ENCODE measurements at places on chromosomes 5 and 9.

DNA sequence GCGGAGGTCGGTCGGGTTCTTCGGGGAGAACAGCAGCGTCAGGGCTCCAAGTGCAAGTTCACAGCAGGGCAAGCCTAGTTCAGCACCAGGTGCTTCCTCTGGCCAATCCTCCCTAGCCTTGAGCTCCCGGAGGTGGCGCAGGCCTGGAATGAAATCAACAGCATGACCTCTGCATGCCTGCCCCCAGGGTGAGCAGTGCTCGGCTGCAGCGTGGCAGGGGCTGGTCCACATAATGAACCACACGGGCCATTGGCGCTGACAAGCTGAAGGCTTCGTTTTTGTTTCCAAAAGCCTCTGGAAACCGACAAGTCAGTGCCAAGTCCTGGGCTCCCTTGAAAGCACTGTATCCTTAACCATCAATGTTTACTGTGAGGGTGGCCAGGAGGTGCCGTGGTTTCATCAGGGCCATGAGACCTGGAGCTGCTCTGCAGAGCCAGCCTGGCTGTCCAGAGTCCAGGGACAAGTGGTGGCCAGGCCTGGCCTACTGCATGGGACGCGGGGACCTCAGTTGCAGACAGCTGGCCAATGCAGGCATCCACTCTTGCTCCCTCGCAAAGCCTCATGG, 2.1 kb upstream of the INPP5E start:
- DNase-seq, result no peak

DNA sequence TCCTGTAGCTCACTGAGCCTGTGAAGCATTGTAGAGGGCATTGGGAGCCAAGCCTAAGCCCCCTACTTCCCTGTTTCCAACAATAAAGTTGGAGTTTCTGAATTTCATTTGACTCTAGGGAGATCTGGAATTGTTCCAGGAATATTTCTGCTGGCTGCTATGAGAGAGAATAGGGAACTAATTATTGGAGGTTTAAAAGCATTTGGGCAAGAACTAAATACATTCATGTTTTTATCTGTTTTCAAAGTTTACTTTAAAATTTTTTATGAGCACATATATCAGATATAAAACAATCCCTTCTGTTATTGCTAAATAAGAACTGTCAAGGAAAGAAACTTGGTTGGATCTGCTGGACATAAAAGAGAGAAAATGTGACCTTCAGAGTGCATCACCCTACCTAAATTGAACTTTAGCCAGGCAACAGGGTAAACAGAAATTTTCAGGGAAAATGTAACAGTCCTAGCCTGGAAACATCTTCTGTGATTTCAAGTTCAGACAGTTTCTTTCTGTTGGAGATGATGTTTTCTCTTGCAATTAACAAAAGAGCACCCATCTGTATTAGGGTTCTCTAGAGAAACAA, 19.3 kb upstream of the LECT2 start:
- no peak for DNase-seq

DNA sequence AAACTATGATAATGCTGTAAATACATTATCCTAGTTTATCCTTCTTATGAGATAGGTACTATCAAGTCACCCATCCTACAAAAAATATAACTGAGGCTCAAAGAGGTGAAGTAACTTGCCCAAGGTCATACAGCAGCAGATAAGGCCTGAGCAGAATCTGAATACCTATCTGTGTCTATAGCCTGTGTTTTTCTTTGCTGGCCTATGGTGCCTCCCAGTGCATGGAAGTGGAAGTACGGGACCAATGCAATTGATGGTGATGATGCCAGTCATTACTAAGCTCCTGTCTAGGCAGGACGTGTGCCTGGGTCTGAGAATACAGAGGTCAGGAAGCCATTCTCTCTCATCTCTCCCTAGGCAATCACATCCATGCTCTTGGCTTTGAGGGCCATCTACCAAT, 67.8 kb downstream of the FAT2 start:
- DNase-seq, result no peak

DNA sequence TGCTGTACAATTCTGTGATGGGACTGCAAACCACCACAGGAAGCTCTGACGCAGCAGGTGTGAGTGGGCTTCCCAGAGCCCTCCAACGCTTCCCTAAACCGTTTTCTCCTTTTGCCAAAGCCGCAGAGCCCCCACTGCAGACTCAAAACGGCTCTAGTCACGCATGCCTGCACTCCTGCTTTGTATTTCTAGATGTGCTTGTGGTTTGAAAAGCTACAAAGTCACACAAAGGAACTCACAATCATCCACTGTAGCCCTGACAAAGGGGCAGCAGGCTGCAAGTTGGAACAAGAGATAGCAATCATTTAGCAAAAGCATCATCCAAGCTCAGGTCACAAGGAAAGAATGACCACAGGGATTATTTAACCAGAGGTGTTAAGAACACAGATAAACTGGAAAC, 79.3 kb downstream of the PTPN3 start:
- no peak for DNase-seq

- no peak for DNase-seq
Observed at GRCh38 chr5:179345433-179346321, at the start of gene ADAMTS2. Gene ADAMTS2 (minus strand): TSS chr5:179345461. CDS start chr5:179345328, 133 bp downstream.

- no peak for DNase-seq
Observed at GRCh38 chr5:156974328-156974727, 11.3 kb upstream of the TIMD4 start.
